ENCODE measurements at places on chromosomes 2 and 18.

GRCh38 chr2:134220344-134220974 lies 33.4 kb upstream of the MGAT5 start:
- DNase-seq, result no peak

- no peak for DNase-seq
Measured at GRCh38 chr2:108983061-108983460, 6.0 kb downstream of the EDAR start.

DNA sequence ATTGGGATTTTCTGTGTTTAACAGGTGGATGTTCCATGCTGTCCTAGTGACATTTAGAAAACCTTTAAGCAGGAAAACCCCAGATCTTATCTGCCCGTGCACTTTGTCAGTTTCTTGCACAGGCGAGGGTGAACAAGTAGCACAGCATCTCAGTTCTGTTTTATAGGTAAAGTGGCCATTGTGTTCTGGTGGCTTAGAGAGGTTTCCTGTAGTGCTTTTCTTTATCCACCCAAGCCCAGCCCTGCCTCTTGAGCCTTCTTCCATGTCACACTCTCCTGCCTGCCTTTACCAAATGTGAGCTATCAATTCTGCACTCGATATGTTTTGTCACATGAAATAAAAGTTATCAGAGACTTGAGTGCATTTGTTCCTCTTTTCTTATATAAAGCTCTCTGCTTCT lies 135.3 kb upstream of the NOSTRIN start:
- no peak for DNase-seq

GRCh38 chr2:186612555-186613440 lies 22.9 kb downstream of the ITGAV start:
- DNase-seq, result peak; percentile 35

GRCh38 chr2:23145460-23145859 lies 239.5 kb upstream of the KLHL29 start:
- DNase-seq, result no peak

DNA sequence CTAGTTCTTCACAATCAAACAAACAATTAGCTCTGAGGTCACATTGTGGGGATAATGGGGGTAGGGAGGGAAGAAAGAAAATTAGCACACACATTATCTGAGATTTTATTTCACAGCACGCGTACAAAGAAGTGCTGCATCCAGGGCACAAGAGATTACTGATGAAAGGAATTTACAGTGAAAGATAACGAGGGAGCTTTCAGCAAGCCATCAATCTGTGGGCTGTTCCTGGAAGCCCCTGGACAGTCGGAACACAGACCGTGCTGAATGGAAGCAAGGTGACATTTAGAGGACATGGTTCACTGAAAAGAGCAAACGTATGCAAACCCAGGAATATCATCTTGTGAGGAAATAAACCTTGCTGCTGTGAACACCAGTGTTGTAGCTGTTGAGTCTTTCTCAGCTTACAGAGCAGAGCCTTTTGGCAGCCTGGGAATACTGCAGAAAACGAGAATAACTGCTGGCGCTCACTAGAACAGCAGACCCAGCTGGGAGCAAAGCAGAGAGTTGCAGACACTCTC lies 63.2 kb downstream of the SCG2 start:
- no peak for DNase-seq
